ENCODE measurements at places on chromosomes 3 and 15.

DNA sequence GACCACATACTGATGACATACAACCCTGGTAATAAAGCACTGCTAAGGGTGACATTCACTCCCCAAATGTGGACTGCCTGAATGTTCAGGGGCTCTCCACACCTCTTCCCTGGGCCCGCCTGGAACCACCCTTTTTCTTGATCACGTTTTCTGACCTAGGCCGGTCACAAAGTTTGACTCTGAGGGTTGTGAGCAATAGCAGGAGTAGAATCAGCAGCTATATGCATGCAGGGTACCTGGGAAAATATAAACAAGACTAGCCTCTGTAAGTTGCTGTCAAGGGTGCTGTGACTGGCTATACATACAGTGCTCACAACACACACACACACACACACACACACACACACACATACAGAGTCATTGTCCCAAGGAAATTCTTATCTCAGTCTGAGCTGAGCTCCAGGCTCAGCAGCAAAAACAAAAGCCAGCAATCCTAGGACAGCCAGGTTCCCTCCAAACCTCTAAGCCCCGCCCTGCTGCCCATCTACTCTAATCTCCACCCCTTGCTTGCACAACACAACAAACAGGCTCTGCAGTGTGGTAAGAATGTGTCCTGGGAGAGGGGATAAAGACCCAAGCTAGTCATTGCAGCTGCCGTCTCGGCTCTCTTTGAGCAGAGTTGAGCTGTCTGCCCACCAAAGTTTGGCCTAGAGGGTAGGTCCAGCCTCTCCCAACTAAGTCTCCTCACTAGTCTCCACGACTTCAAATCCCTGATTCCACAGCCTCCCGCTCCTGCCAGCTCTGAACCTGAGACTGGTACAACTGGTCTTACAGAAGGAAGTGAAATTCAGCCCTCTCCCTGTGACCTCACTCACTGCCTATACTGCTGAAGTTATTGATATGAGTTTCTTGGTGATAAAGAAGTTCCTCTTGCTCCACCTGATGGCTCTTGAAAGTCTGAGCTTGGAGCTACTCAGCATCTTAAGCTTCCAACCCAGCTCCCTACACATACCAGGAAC lies 2.2 kb downstream of the BMF start:
- DNase-seq: no peak

DNA sequence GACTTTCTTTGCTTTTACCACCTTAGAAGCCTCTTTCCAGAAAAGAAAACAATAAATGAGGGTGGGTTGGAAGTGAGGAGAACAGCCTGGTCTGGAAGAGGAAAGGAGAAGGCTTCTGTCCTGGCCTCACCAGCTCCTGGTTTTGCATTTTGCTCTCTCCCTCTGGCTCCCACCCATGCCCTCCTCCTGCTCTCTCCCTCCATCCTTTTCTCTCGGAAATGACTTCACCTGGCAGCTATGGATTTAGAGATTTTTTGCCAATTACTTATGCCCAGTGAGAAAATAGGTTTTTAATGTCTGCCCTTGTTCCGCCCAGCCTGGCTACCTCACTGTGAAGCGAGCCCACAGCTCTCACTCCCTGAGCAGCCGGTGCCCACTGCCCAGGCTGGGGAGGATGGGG lies 77.9 kb upstream of the NTRK3 start:
- DNase-seq: no peak

DNA sequence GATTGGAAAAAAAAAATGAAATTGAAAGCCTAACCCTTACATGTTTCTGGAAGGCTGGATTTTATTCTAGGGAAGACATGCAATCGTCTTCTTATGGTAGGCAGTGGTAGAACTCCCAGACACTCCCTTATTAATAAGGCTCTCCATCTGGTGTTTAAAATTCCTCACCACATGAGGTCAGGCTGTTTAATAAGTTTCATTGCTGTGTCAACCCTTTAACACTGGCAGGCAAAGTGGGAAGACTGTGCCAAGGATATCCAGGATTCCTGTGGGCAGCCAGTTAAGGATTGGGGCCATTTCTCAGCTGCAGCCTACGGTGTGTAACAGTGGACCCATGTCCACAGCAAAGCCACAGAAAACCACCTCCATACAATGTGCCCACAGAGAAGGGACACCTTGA lies 225.5 kb upstream of the CHRM5 start:
- DNase-seq: no peak

GRCh38 chr15:81312790-81313543 lies 11.0 kb downstream of the STARD5 start:
- DNase-seq: no peak

DNA sequence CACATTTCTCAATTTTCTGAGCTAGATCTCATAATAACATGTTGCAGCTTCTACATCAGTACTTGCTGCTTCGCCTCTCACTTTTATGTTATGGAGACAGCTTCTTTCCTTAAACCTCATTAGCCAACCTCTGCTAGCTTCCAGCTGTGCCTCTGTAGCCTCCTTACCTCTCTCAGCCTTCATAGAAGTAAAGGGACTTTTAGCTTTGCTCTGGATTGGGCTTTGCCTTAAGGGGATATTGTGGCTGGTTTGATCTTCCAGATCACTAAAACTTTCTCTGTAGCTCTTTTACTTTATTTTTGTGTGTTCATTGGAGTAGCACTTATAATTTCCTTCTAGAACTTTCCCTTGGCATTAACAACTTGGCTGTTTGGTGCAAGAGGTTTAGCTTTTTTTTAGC lies 150.1 kb downstream of the ATG7 start:
- no peak for DNase-seq

- no peak for DNase-seq
These were observed at the start of gene SLITRK3 for GRCh38 chr3:165195640-165196576. Gene SLITRK3 (minus strand): TSS chr3:165196384. CDS start chr3:165190830, 5,554 bp downstream.

GRCh38 chr15:33135355-33135781 lies 59.1 kb downstream of the FMN1 start:
- no peak for DNase-seq
